ENCODE measurements at places on chromosomes 5 and 9.

DNA sequence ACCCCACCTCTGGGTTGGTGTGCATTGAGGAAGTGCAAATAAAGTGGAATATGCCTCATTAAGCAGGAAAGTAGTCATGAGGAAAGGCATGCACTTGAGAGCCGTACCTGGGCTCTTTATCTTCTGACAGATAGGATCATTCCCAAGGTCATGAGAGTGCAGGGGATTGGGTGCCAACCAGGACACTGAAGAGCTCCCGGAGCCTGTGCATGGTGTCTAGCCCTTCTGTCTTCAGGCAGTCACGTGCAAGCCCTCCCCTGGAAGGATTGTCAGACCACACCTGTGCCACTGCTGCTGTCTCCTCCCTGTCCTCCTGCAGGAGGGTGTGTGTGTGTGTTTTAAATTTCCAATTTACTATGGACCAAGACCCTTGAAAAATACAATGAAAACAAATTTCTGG lies 69.6 kb downstream of the PDE8B start:
- DNase-seq = no peak

- DNase-seq = no peak
Measured at GRCh38 chr9:132798817-132799790, 79.0 kb downstream of the AK8 start.

DNA sequence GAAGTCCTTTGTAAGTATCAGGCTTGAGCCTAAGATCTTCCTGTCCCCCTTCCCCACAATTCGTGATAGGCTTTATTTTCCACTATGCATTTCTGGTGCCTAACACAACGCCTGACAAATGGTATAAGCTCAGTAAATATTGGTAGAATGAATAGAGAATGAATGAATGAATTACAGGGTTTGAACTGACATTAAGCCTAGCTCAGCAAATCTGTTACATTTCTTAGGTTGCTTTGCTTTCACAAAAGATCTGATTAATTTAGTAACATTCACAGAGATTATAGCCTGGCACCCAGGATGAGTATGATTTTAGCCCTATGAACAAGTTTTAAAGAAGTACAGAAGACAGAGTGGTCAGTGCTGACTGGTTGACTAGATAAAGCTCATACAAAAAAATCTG lies 16.4 kb downstream of the RUSC2 start:
- no peak for DNase-seq

DNA sequence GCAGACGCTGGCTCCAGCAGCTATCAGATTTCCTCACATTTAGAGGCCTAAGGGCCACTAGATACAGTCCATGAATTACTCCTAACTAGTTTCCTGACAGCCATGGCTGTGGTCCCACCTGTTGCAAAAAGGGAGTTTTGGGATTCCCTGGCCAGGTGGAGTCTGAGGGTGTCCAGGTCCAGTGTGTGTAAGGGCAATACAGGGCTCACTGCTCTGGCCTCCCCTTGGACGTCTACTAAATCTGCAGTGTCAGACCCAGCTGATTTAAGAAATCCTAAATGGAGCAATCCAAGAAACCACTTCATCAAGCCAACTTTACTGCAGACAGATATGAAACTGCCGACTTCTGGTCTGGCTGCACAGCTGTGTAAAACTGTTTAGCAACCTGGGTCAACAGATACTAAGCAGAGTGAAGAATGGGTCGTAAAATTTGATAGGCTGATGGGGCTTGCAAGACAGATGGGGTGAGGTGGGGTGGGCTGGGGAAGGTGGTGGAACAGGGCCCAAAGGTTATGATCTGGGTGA lies 116.4 kb downstream of the GADD45G start:
- DNase-seq = no peak

DNA sequence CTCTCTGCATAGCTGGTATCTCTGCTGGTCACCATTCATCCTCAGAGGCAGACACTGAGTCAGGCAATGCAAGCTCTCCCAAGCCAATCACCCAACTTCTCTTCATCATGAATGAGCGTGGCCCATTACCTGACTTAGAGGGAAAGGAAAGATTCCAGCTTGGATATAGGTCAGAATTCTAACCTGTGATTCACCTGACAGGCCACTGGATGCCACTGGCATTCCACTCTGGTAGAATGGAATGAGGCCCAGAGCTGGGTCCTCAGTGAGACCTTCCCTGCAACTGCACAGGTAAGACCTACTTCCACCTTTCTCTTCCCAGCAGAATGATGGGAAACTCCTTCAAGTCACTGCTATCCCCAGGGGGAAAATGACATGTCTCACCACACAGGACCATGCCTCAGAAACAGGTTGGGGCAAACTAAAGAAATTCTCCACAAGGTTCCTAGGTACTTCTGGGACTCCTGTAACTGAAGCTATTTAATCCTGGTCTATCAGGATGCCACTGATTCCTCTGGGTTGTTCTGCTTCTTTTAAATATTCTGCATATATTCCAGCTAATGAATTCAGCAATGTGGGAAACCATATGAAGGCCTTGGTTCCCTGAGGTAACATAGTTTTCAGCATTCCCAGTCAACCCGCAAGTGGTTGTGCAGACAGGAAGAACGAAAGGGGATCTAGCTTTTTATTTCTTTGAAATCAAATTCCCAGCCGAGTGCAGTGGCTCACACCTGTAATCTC lies 62.0 kb downstream of the SUSD1 start:
- DNase-seq = peak; percentile 15

- DNase-seq = no peak
Measured at GRCh38 chr9:92671323-92671722, 1.4 kb upstream of the IPPK start.

- DNase-seq = no peak
Measured at GRCh38 chr5:169051351-169051750, 249.6 kb downstream of the SLIT3 start.

- no peak for DNase-seq
Measured at GRCh38 chr9:69963803-69964202, 79.8 kb upstream of the MAMDC2 start.

GRCh38 chr5:180471866-180472265 lies 22.3 kb upstream of the CNOT6 start:
- DNase-seq = no peak
